Uterus (tissue), 4 donors: ENCODE measurements at places on chromosomes 11 and 22. TPM values are rescaled to one million over a fixed set of nuclear protein-coding genes. Genes with fewer than 3 reads are reported as not detected.

IL18 gene
- 6.8 TPM for total RNA-seq

OR51B2 gene
- total RNA-seq = 1.5 TPM

- no peaks in the 10 kb centered on the region for H3K36me3 ChIP-seq
- H3K27me3 ChIP-seq = no peaks in the 10 kb centered on the region
- DNase-seq = no peak
- no peak overlapping the region for H3K4me3 ChIP-seq
These were observed 99.5 kb downstream of the ZNF280B start for GRCh38 chr22:22408731-22409696.

PHF5A gene
- 45.4 TPM for total RNA-seq

OR5A1 gene
- total RNA-seq = not detected

DNA sequence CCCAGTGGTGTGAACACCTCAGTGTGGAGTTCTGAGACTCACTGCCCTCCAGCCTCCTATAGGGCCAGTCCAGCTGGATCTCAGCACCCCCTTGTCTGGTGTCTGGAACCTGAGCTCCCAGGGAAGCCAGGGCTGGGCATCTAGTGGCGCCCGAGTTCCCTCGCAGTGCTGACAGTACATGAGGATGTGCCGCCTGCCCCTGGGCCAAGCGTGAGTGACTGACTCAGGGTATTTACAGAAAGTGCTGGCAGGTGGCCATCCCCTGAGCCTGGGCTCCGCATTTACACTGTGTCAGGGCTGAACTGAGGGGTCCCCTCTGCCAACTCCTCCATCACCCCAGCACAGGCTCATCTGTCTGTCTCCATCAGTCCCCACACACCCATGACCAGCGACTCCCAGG is 185.3 kb downstream of the BRD1 start:
- DNase-seq = no peak
- no peak overlapping the region for H3K4me3 ChIP-seq
- no peaks in the 10 kb centered on the region for H3K4me1 ChIP-seq
- H3K27ac ChIP-seq = no peak overlapping the region
- H3K36me3 ChIP-seq = no peaks in the 10 kb centered on the region

RASGRP2 gene
- 27.7 TPM for total RNA-seq

- H3K4me1 ChIP-seq = peaks cover under 1% of the 10 kb centered on the region
- no peak overlapping the region for H3K4me3 ChIP-seq
- no peak overlapping the region for H3K27ac ChIP-seq
- no peaks in the 10 kb centered on the region for H3K36me3 ChIP-seq
- H3K27me3 ChIP-seq = no peaks in the 10 kb centered on the region
These were observed 53.6 kb downstream of the ST3GAL4 start for GRCh38 chr11:126408901-126409619.

GAS2 gene
- 0.77 TPM for total RNA-seq
